ENCODE measurements at places on chromosomes 1 and 21.

- peak overlapping the region; percentile 93 for H3K27ac ChIP-seq
- H3K27me3 ChIP-seq, result no peaks in the 10 kb centered on the region
- peaks cover 8% of the 10 kb centered on the region for H3K36me3 ChIP-seq
- peaks cover 39% of the 10 kb centered on the region for H3K4me1 ChIP-seq
- peak overlapping the region; percentile 50 for H3K4me3 ChIP-seq
These were observed 170.1 kb downstream of the TRIM33 start for GRCh38 chr1:114340892-114341291.

- no peaks in the 10 kb centered on the region for H3K27me3 ChIP-seq
- peaks cover 49% of the 10 kb centered on the region for H3K4me1 ChIP-seq
- peak; percentile 50 for DNase-seq
- peaks cover 65% of the 10 kb centered on the region for H3K36me3 ChIP-seq
These were observed 69.5 kb downstream of the PIK3CD start for GRCh38 chr1:9720785-9721605.

GRCh38 chr1:6864166-6864565, 78.9 kb downstream of the CAMTA1 start:
- H3K4me3 ChIP-seq, result no peak overlapping the region
- H3K4me1 ChIP-seq, result peaks cover 11% of the 10 kb centered on the region
- peaks cover 12% of the 10 kb centered on the region for H3K36me3 ChIP-seq

DNA sequence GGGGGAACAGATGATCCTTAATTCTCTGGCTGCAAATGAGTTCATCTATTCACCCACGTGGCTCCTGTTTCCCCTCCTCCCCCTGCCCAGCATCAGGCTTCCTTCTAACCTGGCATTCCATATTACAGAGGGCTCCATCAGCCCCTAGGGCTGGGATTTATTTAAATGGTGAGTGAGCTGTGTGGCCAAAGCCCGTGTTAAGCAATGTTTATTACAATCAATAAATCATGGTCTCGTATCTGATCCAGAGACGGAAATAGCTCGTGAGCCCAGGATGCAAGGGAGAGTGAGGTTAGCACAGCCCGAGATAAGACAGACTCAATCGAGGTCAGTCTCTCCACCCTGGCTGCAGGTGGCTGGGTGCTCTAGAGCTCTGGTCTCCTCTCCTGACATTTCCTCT, 43.1 kb upstream of the IGSF21 start:
- no peak overlapping the region for H3K4me3 ChIP-seq
- peaks cover 2% of the 10 kb centered on the region for H3K4me1 ChIP-seq
- peaks cover 2% of the 10 kb centered on the region for H3K27me3 ChIP-seq
- no peak for DNase-seq
- no peaks in the 10 kb centered on the region for H3K36me3 ChIP-seq

GRCh38 chr1:19163261-19163660, 46.8 kb downstream of the UBR4 start:
- peaks cover 44% of the 10 kb centered on the region for H3K36me3 ChIP-seq
- no peak overlapping the region for H3K27ac ChIP-seq
- no peak overlapping the region for H3K4me3 ChIP-seq

DNA sequence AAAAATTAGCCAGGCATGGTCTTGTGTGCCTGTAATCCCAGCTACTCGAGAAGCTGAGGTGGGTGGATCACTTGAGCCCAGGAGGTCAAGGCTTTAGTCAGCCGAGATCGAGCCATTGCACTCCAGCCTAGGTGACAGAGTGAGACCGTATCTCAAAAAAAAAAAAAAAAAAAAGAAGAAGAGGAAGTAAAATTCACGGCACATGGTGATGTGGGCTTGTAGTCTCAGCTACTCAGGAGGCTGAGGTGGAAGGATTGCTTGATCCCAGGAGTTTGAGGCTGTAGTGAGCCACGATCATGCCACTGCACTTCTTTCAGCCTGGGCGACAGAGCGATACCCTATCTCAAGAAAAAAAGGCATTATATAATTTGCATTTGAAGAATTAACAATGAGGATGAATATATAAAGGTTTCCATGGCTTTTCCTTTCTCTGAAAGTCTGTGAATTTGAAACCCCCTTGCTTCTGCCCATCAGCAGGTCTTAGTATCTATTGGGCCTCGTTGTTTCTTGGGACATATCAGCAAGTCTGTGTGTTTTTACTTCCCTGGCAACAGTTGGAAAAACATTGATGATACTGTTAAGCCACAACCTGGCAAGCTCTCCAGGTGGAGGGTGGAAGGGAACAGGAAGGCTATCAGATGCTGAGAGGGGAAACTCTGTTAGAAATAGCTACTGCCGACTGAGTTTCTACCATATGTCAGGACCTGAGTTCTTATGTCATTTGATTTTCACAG, 4.6 kb upstream of the PLA2G2D start:
- no peaks in the 10 kb centered on the region for H3K36me3 ChIP-seq
- H3K27ac ChIP-seq, result no peak overlapping the region
- no peak for DNase-seq
- H3K4me3 ChIP-seq, result no peak overlapping the region
- H3K4me1 ChIP-seq, result no peaks in the 10 kb centered on the region
- H3K27me3 ChIP-seq, result peaks cover 14% of the 10 kb centered on the region

DNA sequence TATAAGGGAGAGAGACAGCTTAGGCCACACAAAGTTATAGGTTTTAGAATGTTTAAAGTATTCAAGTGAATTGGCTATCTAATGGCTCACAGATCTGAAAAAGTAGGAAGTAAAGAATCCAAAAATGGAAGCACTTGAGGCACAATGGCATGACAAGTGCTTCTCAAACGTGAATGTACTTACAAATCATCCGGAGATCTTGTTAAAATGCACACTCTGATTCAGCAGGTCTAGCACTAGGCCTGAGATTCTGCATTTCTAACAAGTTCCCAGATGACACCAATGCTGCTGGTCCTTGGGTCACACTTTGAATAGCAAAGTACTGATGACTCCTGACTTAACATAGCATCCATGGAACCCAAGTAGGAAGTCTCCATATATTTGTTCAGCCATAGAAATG, 20.9 kb upstream of the AGL start:
- no peak overlapping the region for H3K27ac ChIP-seq
- H3K36me3 ChIP-seq, result peaks cover 3% of the 10 kb centered on the region
- H3K4me3 ChIP-seq, result no peak overlapping the region
- peaks cover 2% of the 10 kb centered on the region for H3K27me3 ChIP-seq

DNA sequence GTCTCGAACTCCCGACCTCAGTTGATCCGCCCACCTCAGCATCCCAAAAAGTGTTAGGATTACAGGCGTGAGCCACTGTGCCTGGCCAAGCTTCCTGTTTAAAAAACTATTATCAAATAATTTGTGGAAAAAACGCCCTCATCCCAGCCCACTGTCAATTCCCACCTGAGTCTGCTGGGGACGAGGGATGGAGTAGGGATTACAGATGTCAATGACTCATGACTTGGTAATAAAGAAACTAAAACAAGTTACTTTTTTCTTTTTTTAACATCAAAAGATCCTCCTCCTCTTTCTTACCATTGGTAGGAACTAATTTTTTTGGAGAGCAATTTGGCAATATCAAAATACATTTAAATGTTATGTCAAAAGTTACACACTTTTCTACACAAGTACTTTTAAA, 9.7 kb downstream of the CNN3 start:
- H3K36me3 ChIP-seq, result no peaks in the 10 kb centered on the region
- no peak overlapping the region for H3K4me3 ChIP-seq
- H3K27me3 ChIP-seq, result no peaks in the 10 kb centered on the region
- DNase-seq, result no peak
- no peak overlapping the region for H3K27ac ChIP-seq
- peaks cover 3% of the 10 kb centered on the region for H3K4me1 ChIP-seq

DNA sequence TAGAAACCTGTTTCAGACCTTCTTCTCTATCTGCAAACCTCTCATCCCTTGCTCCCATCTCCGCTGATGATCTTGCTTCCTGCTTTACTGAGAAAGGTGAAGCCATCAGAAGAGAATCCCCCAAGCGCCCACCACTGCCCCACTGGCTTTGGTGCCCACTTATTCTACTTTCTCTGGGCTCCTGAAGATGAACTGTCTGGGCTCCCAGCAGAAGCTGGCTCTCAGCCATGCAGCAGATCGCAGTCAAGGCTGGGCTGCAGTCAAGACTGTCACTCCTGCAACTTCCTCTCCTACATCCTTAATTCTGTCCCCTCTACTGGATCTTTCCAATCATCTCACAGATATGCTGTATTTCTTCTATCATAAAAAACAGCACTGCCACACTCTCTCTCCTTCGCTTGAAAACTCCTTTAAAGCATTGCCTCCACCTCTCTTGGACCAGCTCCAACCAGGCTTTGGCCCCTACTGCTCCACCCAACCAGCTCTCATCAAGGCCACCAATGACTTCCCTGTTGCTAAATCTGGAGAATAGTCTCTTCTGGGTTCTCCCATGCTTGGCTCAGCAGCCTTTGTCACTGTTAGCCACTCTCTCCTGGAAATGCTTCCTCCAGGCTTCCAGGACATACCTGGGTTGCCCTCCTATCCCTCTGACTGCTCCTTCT, 25.8 kb downstream of the TRIM62 start:
- DNase-seq, result no peak
- peaks cover 4% of the 10 kb centered on the region for H3K4me1 ChIP-seq
- H3K27me3 ChIP-seq, result no peaks in the 10 kb centered on the region
- H3K36me3 ChIP-seq, result peaks cover 10% of the 10 kb centered on the region

DNA sequence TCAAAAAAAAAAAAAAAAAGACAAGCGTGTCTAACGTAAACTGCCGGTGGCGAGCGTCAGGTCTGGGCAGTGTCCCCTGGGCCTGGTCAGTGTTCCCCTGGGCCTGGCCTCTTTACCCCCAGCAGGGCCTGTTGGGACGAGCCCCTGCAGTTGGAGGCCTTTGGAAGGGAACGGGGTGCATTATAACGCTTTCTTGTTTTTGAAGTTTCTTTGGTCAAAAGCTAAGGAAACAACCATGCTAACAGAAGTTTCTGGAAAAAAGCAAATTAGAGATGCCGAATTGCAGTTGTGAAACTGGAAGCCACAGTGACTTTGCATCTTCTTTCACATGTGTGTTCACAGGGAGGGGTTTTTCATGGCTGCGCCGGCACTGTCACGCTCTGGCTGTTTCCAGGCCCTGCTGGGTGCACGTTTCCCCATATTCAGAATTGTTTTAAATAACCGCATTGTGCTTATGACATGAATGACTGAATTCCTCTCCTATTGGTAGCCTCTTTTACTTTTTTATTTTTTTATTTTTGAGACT, 16.0 kb downstream of the RRP1 start:
- no peaks in the 10 kb centered on the region for H3K4me1 ChIP-seq
- H3K27ac ChIP-seq, result no peak overlapping the region
- peaks cover 1% of the 10 kb centered on the region for H3K36me3 ChIP-seq

DNA sequence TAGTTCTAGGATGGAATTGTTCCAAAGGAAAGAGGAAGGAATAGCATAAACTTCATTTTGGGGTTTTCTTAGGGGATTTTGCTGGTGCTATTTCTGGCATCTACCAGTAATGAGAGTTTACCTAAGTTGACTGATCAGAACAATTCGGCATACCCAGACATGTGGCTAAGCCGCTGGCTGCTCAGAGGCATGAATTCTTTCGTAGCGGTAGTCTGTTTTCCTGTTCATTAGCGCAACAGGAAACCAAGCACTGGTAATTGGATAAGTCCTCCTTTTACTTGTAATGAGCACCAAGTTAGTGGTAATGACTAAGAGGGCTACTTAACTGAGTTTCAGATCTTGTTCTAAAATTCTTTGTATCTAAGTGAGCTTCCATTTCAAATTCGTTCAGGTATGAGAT, 38.6 kb downstream of the C21orf91 start:
- DNase-seq, result no peak
- no peaks in the 10 kb centered on the region for H3K27me3 ChIP-seq
- peaks cover 73% of the 10 kb centered on the region for H3K4me1 ChIP-seq
- H3K36me3 ChIP-seq, result peaks cover 23% of the 10 kb centered on the region

DNA sequence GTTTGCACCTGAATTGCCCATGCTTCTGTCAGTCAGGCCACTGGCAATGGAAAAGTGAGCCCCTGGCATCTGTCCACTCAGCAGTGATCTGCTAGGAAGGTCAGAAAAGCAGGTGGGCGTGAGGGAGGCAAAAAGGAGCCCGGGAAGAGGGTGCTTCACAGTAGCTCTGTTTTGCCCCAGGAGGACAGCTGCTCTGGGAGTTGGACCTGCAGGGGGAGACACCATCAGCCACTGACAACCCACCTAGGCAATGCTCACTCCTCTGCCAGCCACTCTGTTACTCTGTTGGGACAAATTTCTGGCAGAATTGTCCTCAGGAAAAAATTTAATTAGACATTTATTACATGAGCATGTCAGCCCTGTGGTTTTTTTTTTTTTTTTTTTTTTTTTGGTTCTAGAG, 146.4 kb downstream of the LRIG2 start:
- H3K27ac ChIP-seq, result no peak overlapping the region
- no peaks in the 10 kb centered on the region for H3K4me1 ChIP-seq
- DNase-seq, result no peak
- peaks cover 3% of the 10 kb centered on the region for H3K27me3 ChIP-seq

DNA sequence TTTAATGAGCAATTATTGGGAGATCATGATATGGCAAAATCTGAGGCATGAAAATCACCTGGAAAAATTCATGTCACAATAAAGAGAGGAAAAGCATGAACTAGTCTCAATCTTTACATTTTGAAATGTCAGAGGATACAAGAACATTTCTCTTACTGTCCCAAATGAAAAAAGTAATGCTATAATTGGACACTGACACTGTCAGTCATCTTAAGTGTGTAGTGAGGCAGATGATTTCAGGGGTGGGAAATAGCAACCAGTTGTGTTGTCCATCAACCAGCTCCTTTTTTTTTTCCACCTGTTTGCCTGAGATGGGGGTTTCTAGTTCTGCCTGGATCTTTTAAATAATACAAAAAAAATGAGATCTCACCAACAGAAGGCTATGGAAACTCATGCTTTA, 646.2 kb downstream of the KCNT2 start:
- no peak overlapping the region for H3K4me3 ChIP-seq
- no peaks in the 10 kb centered on the region for H3K4me1 ChIP-seq
- H3K27me3 ChIP-seq, result no peaks in the 10 kb centered on the region
- H3K36me3 ChIP-seq, result no peaks in the 10 kb centered on the region

GRCh38 chr21:40901691-40902090, 54.7 kb upstream of the DSCAM start:
- H3K4me1 ChIP-seq, result no peaks in the 10 kb centered on the region
- H3K27ac ChIP-seq, result no peak overlapping the region
- no peaks in the 10 kb centered on the region for H3K27me3 ChIP-seq
- no peaks in the 10 kb centered on the region for H3K36me3 ChIP-seq
- no peak for DNase-seq

GRCh38 chr1:14242870-14243269, 355.6 kb upstream of the KAZN start:
- no peaks in the 10 kb centered on the region for H3K4me1 ChIP-seq
- no peak overlapping the region for H3K27ac ChIP-seq
- no peaks in the 10 kb centered on the region for H3K36me3 ChIP-seq
- no peaks in the 10 kb centered on the region for H3K27me3 ChIP-seq

GRCh38 chr1:178625695-178626094, 99.3 kb upstream of the RALGPS2 start:
- no peak for DNase-seq
- no peaks in the 10 kb centered on the region for H3K4me1 ChIP-seq
- no peaks in the 10 kb centered on the region for H3K27me3 ChIP-seq
- no peak overlapping the region for H3K4me3 ChIP-seq
- no peaks in the 10 kb centered on the region for H3K36me3 ChIP-seq

DNA sequence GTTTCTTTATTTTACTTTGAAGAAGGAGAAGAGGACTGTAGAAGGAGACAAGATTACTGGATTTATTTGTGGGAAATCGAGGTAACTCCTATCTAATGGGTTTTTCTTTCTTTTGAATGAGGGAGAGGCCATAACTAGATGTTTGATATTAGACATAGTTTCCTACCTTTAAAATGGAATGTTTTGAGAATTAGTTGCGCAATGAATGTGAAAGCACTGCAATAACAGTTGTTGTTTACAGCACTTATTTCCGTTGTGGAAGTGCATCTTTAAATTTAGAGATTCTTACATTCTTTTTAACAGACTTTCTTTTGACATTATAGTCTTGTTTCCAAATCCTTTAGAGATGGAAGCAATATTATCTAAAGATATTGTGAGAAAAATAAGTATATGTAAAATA, 229.0 kb downstream of the SRGAP2C start:
- peaks cover 5% of the 10 kb centered on the region for H3K27me3 ChIP-seq
- DNase-seq, result no peak
- H3K27ac ChIP-seq, result no peak overlapping the region
- H3K36me3 ChIP-seq, result peaks cover 3% of the 10 kb centered on the region
